D341Med (cell line): ENCODE measurements at places on chromosomes 4 and X.

DNA sequence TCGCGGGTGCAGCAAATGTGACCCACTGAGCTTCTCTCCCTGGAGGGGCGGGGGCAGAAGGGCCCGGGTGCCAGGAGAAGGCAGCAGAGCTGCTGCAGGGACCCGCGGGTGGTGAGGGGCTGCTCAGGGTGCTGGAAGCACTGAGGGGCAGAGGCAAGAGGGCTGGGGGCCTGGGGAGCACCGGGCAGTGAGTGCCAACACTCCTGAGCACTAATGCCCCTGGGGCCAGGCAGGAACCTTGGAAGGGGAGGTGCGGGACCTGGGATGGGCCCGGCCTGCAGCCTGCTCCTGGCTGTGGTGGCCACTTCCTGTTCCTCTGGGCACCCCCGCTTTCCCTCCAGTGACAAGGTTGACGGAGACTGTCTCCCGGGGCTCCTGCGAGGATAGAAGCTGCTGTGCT is 66.5 kb upstream of the ADRA2C start:
- DNase-seq, result no peak

GRCh38 chr4:114807759-114808404 is 209.3 kb downstream of the UGT8 start:
- peak; percentile 81 for DNase-seq

GRCh38 chrX:154517101-154517781 is 1.2 kb upstream of the FAM3A start:
- DNase-seq, result no peak

DNA sequence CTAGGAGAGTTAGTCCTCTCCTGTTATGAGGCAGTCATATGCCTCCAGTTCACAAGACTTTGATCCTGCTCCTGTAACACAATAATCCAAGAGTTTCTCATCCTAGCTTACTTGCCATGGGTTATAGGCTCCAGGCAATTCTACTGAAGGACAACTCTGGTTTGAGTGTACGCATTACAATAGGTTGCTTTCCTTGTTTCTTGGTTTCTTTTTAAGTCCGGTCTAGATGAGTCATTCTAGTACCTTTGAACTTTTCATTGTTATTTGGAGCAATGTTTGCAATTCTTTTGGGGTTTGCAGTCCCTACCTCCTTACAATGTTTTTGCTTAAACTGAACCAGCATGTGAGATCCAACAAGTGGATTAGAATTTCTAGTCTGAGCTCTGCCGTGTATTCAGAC is 109.1 kb downstream of the ANAPC4 start:
- no peak for DNase-seq

GRCh38 chrX:77900688-77901087 is 1.4 kb downstream of the COX7B start:
- DNase-seq, result no peak

DNA sequence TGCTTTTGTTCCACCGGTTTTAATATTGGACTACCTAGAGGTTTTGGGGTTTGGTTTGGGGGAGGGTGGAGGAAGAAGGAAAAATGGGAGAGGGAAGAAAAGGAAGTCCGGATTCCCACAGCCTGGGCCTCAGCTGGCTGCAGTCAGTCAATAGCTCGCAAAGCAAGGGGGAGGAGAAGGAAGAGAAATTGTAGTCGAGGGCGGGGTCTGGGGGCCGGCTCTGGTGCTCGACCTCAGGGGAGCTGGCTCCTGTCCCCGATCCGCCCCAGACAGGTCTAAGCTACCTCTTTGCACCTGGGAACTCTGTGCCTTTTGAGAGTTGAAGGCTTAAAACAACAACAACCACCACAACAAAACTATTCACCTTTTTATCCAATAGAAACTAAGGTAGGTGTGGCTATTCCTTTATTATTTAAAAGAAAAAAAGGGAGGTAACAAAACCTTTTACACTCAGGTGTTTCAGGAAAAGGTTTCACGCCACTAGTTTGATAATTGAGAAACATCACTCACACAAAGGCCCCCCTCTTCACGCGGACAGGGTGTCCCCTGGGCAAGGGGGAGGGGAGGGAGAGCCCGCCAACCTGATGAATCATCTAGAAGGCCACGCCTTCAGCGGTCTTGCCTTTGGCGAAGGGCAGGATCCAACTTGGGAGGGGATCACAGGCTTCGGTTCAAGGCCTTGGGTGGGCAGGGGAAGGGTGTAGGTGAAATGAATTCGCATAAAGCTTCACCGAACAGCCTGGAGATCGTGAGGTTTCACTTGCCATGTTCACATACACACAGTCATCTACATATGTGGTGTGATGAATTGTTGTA is 1.6 kb upstream of the LNX1 start:
- no peak for DNase-seq

DNA sequence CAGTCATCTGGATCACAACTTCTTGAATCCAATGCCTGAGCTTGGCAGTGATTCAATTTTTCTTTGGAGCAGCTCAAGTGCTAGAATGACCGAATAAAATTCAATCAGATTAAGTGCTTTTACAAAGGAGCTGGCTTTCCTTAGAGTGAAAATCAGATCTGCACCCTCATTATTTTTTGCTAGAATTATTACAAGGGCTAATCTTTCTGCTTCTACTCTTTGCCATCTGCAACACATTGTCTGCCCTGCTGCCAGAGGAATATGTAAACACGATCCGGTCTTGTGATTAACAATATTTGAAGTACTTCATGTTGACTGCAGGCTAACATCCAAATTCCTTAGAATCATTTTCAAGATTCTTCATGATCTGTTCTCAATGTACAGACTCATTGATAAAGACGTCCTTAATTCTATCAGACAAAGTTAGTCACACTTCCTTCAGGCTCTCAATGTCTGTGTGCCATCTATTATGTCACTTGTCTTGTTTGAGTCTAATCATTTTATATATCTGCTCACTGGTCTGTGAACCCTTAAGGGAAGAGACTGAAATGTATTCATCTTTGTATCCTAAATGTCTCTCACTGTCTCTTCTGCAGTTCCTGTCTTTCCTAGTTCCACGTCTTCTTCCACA is 531.2 kb downstream of the GALNTL6 start:
- DNase-seq, result peak; percentile 67

DNA sequence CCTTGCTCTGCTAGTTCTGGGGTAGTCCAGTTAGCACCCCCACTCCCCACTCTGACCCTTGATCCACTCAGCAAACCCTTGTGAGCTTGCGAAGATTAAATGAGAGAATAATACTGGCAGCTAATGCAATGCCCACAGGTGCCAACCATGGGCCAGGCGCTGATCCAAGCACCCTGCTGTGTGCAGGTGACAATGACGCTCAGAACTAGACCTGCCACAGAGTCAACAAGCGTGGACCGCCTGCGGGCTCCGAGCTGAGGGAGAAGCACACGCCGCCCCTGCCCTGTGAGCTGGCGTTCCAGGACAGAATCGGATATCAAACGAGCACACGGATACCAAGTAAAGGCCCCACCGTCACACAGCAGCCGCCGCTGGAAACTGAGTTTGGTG is 129.2 kb downstream of the FAM53A start:
- no peak for DNase-seq

GRCh38 chrX:107579956-107580355 is 48.4 kb upstream of the PRPS1 start:
- no peak for DNase-seq

DNA sequence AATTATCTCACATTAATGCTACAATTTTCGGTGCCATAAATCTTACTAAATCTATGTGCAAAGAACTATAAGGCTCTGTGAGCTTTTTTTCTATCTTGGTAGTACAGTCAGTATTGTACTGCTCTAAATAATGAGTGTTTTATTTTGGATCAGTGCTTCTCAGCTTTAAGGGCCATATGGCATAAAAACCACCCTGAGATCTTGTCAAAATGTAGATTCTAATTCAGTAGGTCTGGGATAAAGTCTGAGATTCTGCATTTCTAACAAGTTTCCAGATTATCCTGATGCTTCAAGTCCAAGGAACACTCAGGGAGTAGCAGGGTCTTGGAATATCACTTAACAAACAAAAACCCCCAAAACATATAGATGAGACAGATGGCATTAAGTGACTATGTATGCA is 486.5 kb downstream of the GRXCR1 start:
- DNase-seq, result no peak

DNA sequence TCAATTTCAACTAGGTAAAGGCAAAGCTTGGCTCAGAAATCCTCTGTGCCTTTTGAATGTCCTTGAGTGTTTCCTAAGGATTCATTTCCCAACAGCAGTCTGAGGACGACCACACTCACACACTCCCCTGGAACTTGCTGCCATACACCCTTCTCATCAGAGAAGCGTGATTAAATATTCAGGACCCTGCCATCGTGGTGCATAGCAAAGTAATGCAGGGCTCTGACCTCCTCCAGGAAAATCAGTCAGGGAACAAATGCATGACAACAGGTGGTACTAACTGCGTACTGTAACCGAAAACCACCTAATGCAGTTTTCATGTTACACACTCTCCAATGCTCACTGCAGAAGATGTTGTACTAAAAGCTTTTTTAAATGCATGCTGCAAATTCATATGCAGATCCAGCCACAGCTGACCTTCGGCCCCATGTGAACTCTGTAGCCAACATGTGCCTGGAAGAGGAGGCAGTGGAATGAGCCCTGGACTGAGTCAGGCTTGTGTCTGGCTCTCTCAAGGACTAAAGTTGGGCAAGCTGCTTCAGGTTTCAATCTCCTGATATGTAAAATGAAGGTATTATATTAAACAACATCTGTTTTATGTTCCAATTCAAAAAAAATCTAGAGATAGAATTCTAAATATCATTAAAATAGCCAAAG is 238.3 kb downstream of the KCNIP4 start:
- no peak for DNase-seq

GRCh38 chr4:137198791-137199190 is 333.5 kb downstream of the PCDH18 start:
- no peak for DNase-seq

DNA sequence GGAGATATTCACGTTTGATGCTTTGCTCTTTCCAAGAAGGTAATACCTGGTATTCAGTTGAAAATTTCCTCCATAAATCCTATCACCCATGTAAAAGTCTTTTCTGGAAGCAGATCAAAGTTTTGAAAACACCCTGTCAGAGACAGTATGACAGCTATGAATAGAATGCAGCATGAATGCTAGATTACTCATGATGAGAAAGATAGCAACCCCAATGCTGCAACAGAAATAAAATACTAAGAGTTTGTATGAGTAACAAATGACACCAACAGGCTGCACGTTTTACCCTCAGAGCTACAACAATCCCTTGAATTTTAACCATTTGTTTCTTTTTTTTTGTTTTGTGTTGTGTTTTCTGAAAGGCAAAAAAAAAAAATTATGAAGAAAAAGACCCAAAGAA is 108.6 kb downstream of the ARHGAP6 start:
- DNase-seq, result no peak

- DNase-seq, result no peak
These were observed 9.9 kb upstream of the WDR45 start for GRCh38 chrX:49089553-49089952.

GRCh38 chrX:139758809-139759208 is 50.8 kb upstream of the MCF2 start:
- no peak for DNase-seq

DNA sequence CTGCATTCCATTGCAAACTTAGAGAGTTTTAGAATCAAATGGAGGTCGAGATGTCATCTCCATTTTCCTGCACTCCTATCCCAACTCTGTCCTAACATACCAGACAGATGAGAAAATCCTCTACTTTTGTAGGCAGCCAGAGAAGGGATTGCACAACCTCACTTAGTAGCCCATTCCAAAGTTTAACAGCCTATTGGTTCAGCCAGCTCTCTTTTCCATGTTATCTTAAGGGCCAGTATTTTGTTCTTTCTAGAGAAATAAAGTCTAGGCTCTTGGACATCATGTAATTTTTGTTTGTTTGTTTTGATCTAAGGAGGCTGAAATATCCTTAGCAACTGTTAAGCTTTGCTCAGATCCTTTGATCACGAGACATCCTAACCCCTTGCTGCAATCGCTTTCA is 173.0 kb downstream of the COX18 start:
- DNase-seq, result no peak

DNA sequence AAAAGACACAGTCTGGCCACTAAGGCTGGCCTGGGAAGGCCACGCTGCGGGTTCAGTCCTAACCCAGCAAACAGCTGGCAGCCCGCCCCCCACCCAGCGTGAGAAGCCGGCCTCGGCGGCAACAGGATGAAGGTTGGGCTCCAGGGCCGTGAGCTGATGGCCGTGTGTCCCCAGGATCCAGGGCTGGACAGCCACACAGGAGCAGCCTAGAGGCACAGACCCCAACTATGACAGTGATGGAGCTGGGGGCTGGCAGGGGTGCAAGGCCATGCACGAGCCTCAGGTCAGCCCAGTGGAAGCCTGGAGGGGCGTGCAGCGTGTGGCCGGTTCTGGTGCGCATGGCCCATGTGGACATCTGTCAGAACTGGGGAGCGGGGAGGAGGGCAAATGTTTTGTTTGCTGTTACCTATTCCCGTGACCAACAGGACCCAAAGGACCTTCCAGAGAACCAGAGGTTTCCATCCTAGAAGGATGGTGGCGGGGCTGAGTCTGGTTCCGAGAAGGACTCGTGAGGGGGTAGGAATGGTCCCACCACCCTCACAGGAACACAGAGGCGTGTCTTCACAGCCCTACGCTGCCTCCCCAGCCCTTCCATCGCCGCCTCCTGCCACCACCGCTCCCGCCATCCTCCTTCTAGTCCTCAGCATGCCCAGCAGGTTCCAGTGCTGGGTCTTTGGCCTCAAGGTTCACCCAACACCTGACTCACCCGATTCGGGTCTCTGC is 46.5 kb downstream of the ZFYVE28 start:
- no peak for DNase-seq

DNA sequence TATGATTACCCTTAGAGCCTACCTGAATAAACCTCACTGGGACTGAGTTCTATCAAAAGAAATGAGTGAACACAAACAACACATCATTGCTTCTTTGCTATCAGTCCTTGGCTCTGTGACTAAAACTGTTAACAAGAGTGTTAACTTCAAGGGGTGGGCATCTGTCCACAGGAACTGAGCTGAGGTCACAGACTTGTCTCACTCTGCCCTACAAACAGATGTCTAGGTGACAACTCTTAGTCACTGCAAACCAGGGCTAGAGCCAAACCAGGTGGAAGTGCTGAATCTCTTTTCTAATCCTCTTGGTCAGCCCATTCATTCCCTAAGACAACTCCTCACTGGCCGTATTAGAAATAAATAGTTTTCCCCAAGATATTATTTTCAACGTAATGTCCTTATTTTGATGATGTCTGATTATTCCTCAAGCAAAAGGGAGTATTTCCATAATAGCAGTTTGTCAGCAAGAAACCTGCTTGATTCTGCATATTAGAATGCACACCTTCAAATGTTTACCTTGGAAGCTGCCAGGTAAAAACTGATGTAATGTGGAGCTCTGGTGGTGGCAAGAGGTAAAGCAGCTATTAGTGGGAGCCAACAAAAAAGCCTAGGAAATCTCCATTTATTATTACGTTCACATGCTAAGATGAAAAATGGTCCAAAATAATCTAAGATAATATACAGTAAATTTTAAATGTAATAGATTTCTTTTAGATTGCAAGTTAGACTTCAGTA is 4.0 kb downstream of the COL25A1 start:
- DNase-seq, result peak; percentile 38
